NCI-H774 (cell line): ENCODE measurements at places on chromosomes 11 and 22.

DNA sequence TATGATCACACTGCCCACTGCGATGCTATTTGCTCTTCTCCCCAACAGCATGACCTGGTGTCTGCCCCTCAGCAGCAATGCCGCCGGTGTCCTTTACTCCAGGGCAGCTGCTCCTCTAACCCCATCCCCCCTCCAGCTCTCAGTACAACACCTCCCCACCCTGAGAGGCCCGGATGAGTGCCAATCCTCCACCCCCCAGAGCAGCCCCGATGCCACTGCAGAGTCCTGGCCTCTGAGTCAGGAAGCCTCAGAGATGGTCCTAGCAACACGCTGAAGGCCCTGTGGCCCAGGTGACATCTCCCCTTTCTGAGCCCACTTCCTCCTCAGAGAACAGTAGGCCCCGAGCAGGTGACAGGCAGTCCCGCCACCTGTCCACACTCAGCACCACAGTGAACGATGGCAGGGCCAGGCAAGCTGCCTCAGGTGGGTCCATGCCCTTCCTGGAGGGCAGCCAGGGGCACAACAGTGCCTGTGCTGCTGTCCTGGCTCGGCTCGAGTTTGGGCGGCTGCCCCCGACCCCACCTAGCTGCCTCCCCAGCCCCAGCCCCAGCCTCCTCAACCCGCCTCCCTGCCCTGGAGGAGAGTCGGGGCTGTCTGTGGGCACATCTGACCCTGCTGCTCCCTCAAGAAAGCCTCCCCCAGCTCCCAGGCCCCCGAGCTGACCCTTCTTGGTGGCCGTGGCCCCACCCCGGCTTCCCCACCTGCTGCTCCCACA, 3.9 kb upstream of the NDUFS8 start:
- DNase-seq, result no peak

GRCh38 chr22:25493794-25494193, 70.7 kb upstream of the GRK3 start:
- DNase-seq, result no peak

GRCh38 chr22:36934418-36935312, 21.2 kb downstream of the CSF2RB start:
- no peak for DNase-seq

DNA sequence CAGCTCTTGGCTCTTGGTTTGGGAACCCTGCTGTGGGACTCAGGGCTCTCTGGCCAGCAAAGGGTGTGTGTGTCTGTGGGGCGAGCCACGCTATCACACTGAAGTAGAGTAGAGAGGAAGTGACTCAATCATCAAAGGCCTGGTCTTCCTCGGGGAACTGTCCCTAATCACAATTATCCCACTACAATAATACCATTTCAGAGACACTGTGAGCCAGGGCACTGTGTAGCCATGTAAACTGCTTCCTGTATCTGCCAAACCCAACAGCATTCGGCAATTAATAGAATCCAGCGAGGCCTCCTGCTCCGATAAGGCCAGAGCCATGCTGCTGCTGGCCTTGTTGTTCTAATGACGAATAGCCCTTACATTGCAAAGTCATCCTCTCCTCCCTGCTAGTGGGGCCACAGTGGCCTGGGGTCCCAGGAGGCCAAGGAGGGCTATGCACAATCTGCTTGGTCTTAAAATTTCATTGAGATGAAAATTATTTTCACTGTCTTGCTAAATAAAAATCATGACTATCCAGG, 49.8 kb upstream of the LMO2 start:
- no peak for DNase-seq

DNA sequence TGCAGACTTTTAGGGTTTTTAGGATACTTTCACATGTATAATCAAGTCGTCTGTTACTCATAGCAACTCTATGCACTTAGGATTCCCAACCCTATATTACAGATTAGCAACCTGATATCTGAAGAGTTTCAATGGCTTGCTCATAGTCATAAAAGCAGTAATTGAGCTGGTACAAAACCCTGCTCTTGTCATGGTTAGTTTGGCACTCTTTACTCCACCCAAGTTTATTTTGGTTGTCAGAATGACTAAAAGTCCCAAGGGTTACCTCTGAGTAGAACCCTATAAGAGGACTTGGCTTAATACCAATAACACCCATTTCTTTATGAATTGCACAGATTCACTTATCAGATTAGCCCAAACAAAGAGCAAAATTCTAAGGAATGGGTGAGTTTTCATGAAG, 550.6 kb downstream of the SOX6 start:
- no peak for DNase-seq

- DNase-seq, result no peak
These were observed 62.3 kb downstream of the PPFIBP2 start for GRCh38 chr11:7575841-7576725.

DNA sequence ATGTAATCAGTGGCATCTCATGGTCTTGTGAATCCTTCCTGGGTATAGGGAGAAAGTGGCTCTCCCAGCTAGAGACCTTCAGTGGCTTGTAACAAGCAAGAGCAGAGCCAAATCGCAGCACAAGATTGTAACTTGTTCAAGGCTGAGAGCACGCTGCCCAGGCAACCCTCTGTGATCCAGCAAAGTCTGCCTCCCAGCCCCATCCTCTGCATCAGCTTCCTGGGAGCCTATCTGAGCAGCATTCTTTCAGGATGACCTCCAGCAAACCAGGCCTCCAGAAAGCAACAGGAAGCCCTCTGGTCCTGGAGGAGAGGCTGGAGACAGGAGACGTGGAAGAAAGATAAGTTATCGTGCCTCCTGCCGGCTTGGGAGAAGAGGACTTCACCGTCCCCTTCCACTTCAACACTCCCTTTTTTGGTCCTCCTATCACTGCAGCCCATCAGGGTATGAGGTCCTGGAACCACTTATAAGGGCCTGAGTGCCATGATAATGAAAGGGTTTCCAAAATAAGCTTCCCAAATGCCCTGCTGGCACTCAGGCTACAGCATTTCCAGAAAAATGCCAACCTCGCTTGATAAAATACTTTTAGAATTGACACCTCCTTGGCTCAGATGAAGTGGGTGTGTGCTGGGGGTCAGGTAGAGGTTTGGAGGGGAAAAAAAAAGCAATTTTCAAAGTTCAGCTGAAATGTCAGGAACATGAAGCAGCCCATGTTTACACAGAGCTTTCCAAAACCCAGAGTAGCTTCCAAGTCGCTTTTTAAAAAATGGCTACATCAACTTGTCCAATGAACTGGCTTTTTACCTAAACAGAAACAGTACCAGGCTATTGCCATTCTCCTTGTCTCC, 80.2 kb downstream of the PLEKHA7 start:
- DNase-seq, result no peak

DNA sequence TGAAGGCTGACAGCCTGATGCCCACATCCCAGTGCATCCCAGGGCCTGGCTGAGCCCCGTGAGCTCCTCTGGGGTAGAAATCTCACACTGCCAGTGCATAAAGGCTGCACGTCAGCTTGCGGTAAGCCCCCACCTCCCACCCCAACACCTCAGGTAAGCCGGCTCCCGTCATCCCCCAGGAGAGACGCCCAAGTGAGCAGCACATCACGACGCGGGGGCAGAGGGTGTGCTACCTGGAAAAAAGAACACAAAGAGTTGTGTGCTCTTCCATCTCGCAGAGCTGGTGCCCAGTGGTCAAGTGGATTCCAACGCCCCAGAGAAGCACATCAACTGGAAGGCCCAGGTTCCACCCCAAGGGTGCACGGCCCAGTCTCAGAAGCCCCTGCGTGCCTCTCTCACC, 50.0 kb downstream of the IGSF9B start:
- no peak for DNase-seq

DNA sequence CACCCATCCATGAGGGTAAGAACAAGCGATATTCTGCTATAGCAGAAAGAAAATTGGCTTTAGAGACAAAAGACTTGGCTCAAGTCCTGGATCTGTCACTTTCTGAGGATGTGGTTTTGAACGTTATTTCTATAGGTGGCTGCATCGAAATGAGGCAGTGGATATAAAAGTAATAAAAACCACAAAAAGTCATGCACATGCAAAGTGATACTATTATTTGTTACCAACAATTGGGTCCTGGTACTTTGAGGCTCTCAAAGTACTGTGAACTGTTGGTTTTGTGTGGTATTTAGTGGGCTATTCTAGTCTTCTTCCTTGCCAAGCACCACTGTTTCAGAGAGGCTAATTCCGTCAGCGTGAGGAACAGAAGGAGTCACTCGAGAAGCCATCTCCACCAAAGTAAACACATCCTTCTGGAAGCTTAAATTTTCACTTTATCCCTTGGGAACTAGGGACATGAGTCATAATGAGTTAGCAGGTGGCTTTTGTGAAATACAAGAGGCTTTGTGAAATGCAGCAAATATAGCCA, 13.1 kb downstream of the UBASH3B start:
- no peak for DNase-seq

DNA sequence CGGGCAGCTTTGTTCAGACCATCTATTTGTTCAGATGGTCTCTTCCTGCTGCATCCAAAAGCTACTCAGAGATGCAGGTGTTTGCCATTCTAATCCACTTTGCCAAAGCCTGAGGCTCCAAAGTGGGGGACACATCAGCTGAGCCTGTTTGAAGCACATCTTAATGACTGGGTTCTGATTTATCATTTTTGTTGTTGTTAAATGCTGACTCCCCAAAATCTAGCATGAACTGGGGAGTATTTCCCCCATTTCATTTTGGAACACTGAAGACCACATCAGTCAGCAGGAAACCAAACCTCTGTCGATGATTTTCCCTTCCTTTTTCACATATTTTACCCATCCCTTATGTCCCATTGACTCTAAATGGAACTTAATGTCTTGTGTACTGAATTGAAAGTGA, 262.6 kb downstream of the NTM start:
- DNase-seq, result no peak

DNA sequence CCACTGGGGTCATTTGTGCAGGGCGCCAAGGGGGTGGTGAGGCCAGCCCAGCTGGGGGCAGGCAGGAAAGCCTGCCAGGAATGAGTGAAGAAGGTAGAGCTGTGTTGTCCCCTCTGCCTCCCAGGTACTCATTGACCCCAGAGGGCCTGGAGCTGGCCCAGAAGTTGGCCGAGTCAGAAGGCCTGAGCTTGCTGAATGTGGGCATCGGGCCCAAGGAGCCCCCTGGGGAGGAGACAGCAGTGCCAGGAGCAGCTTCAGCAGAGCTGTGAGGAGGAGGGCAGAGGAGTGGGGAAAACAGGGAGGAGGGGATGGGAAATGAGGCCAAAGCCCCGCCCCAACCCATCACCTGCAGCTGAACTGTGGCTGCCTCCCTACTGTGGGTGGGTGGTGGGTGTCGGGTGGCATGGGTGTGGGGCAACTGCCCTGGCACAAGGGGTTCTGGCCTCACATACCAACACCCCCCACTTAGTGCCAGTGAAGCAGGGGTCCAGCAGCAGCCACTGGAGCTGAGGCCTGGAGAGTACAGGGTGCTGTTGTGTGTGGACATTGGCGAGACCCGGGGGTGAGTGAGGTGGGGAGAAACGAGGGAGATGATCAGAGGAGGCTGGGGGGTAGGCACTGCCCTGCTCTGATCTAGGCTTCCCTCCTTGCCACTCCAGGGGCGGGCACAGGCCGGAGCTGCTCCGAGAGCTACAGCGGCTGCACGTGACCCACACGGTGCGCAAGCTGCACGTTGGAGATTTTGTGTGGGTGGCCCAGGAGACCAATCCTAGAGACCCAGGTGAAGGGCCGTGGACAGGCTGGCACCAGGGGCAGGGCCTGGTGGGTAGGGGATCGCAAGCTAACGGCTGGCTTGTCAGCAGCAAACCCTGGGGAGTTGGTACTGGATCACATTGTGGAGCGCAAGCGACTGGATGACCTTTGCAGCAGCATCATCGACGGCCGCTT, 3.0 kb downstream of the MUS81 start:
- DNase-seq, result no peak

GRCh38 chr11:70210051-70210501, 7.0 kb downstream of the FADD start:
- DNase-seq, result no peak

- DNase-seq, result no peak
These were observed 17.1 kb upstream of the AGBL2 start for GRCh38 chr11:47732271-47732670.

DNA sequence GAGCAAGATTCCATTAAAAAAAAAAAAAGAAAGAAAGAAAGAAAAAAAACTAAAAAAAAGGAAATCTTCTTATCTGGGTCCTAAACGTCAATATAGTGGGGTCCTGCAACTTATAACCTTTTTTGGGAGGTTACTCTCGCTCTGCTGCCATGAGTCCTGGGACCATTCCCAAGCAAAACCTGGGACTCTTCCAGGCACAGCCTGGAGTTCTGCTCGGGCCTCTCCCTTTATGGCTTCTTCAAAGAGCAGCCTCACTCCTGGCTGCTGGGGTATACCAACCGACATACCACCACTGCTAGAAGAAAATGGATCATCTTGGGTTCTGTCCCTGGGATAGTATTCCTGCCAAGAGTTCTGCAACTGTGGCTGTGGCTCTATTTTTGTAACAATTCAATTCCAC, 14.1 kb upstream of the CKAP5 start:
- DNase-seq, result no peak

- DNase-seq, result no peak
These were observed 4.4 kb downstream of the CASP12 start for GRCh38 chr11:104893876-104894275.

DNA sequence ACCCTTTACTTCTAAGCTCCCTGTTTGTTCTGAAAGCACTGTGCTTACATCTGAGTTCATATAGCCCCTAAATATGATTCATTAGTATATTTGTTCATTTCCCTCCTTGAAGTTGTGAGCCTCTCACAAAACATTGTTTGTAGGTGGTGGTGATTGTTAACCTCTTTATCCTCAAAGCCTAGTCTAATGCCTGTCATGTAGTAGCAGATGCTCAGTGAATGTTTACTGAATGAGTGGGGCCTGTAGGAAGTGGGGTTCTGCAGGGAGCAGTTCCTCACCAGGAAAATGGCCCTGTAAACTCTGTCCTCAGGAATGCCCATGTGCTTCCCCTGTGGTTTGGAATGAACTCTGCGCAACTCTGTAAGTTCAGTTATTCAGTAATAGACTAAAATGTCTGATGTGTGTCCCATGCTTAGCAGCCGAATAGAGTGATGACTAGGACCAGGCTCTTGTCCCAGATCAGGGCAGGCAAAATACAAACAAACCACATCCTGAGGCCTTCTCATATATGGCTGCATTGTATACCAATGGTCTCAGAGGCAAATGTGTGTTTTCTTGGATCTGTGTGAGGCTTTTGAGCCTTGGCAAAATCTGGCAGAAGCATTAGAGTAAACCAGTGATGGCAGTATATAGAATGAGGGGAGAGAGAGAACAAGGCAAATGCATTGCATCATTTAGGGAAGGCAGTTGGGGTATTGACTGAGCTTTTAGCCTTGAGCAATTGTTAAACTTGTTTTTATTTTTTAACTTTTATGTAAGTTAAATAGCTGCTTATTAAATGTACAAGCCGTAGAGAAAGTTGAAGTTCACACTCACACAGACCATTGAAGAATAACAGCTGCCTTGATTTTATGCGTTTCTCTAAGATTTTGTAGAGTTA, 91.4 kb upstream of the BIRC3 start:
- DNase-seq, result no peak

GRCh38 chr11:104484804-104485554, 321.0 kb upstream of the PDGFD start:
- DNase-seq, result no peak

- DNase-seq, result no peak
These were observed 80.4 kb downstream of the BDNF start for GRCh38 chr11:27619763-27620335.
